Placental pericyte (primary cell): ENCODE measurements at places on chromosomes 5 and 9. TPM values are rescaled to one million over a fixed set of nuclear protein-coding genes. Genes with fewer than 3 reads are reported as not detected.

Gene SLC46A2
- total RNA-seq = not detected in 2 replicates

Gene SLC6A19
- not detected in 2 replicates for total RNA-seq

Gene PCA3
- not detected in 2 replicates for total RNA-seq

Gene LHX6
- total RNA-seq = under 0.01 TPM in 1 of 2 replicates, not detected in the other

Gene SPATA31C1
- not detected in 2 replicates for total RNA-seq

Gene SH3TC2
- total RNA-seq = 0.44 and 10.6 TPM in 2 replicates

Gene TMC1
- total RNA-seq = 0.86 TPM in 1 of 2 replicates, not detected in the other

Gene VDAC1
- total RNA-seq = 206 and 364 TPM in 2 replicates

Gene HBEGF
- total RNA-seq = 7.2 and 47.5 TPM in 2 replicates

Gene PCDHAC2
- total RNA-seq = 0.14 and 0.22 TPM in 2 replicates

Gene NCS1
- 26.5 and 68.0 TPM in 2 replicates for total RNA-seq

Gene SPINK4
- 1.3 and 1.8 TPM in 2 replicates for total RNA-seq

Gene NOXA1
- total RNA-seq = 0.14 and 0.66 TPM in 2 replicates

Gene COL5A1
- total RNA-seq = 457 and 467 TPM in 2 replicates

Gene LCN1
- total RNA-seq = not detected in 2 replicates

Gene PCDHA4
- total RNA-seq = under 0.01 and 0.14 TPM in 2 replicates

Gene KCNN2
- 0.88 and 1.1 TPM in 2 replicates for total RNA-seq

Gene SVEP1
- 16.2 and 98.9 TPM in 2 replicates for total RNA-seq

Gene GNAQ
- total RNA-seq = 30.4 and 36.9 TPM in 2 replicates

Gene CDK7
- total RNA-seq = 36.8 and 44.2 TPM in 2 replicates

Gene SYK
- under 0.01 TPM in 1 of 2 replicates, not detected in the other for total RNA-seq

Gene AGTPBP1
- 5.9 and 15.1 TPM in 2 replicates for total RNA-seq

Gene DDX41
- 80.2 and 88.6 TPM in 2 replicates for total RNA-seq

Gene CDKN2B
- total RNA-seq = 77.2 and 97.2 TPM in 2 replicates

Gene NLN
- total RNA-seq = 15.8 and 27.5 TPM in 2 replicates

Gene INSL4
- total RNA-seq = not detected in 2 replicates

Gene FXN
- total RNA-seq = 2.8 and 5.0 TPM in 2 replicates

Gene FSTL4
- under 0.01 and 0.14 TPM in 2 replicates for total RNA-seq

Gene ENHO
- total RNA-seq = 0.14 TPM in 1 of 2 replicates, not detected in the other

Gene RBM27
- 14.4 and 30.4 TPM in 2 replicates for total RNA-seq

Gene IFNK
- not detected in 2 replicates for total RNA-seq

Gene GRXCR2
- total RNA-seq = not detected in 2 replicates

Gene GARIN3
- total RNA-seq = not detected in 2 replicates

Gene DDX4
- total RNA-seq = not detected in 2 replicates

Gene ARSI
- 28.2 and 54.7 TPM in 2 replicates for total RNA-seq

Gene IL9
- total RNA-seq = not detected in 2 replicates

Gene ZBED3
- 0.29 and 0.44 TPM in 2 replicates for total RNA-seq

Gene LHFPL2
- 56.9 and 70.9 TPM in 2 replicates for total RNA-seq

Gene DMRT3
- not detected in 2 replicates for total RNA-seq

Gene ESM1
- total RNA-seq = 0.22 and 11.6 TPM in 2 replicates

Gene NUTM2G
- not detected in 2 replicates for total RNA-seq

Gene PCDHB11
- total RNA-seq = under 0.01 and 0.29 TPM in 2 replicates

Gene ROPN1L
- total RNA-seq = 0.29 and 0.44 TPM in 2 replicates
